Brain (organoid and tissue), 16 donors: ENCODE measurements at places on chromosomes 13 and 19. TPM values are rescaled to one million over a fixed set of nuclear protein-coding genes. Genes with fewer than 3 reads are reported as not detected.

PRR36 gene
- polyA plus RNA-seq, result 142 TPM

IL4I1 gene
- not detected for polyA plus RNA-seq

MPND gene
- polyA plus RNA-seq, result 73.2 TPM

SPTBN4 gene
- 36.8 TPM for polyA plus RNA-seq

MFSD12 gene
- polyA plus RNA-seq, result 66.2 TPM

ZNF492 gene
- not detected for polyA plus RNA-seq

TMPRSS9 gene
- polyA plus RNA-seq, result 0.15 TPM

THSD8 gene
- 48.0 TPM for polyA plus RNA-seq

IFNL1 gene
- not detected for polyA plus RNA-seq

ATP5F1D gene
- polyA plus RNA-seq, result 365 TPM

ZNF667 gene
- 2.7 TPM for polyA plus RNA-seq

CRLF1 gene
- polyA plus RNA-seq, result 22.2 TPM
